NCI-H1694 treated with DMSO at 0.1 percent for 48 hours (cell line): ENCODE measurements at places on chromosomes 7 and 10.

DNA sequence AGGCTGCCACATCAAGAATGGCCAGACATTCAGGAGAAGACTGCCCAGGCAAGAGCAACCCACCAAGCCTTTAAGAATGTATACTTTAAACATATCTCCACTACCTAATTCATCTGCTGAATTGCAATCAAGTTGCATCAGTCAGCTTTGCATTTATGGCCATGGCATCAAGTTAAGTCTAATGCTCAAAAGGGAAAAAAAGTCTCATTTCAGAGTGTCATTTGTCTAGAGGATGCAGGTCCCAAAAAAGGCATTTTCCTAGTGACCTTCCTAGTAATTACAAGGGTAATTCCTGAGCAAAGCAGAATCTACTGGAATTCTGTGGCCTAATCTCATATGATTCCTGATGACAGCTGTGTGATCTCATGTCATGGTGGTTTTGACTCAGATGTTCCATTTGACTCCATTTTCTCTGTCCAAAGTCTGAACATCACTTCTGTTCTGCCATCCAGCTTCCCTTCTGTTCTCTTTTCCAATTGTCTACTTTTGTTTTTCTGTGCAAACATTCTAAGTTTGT is 7.3 kb upstream of the CABCOCO1 start:
- no peak for DNase-seq

GRCh38 chr10:108957681-108958080 is 965.6 kb downstream of the XPNPEP1 start:
- DNase-seq: no peak

GRCh38 chr10:114206902-114207301 is 27.7 kb downstream of the TDRD1 start:
- DNase-seq: no peak

DNA sequence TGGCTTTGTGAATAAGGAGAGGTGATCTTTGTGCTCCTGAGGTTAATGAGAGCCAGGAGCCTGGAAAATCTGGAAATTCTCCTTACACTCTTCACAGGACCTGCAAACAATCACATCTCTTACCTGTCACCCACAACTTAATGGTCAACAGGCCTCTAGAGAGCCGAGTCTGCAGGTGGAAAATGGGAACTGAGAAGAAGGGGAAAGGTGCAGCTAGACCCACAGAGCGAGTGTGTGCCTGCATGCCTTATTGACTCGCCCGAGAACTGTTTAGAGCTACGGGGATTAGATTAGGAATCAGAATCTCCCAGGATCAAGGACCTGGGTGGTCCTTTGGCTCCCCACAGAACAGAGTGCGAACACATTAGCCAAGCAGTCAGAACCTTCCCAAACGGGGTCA is 329.6 kb downstream of the PTEN start:
- no peak for DNase-seq

DNA sequence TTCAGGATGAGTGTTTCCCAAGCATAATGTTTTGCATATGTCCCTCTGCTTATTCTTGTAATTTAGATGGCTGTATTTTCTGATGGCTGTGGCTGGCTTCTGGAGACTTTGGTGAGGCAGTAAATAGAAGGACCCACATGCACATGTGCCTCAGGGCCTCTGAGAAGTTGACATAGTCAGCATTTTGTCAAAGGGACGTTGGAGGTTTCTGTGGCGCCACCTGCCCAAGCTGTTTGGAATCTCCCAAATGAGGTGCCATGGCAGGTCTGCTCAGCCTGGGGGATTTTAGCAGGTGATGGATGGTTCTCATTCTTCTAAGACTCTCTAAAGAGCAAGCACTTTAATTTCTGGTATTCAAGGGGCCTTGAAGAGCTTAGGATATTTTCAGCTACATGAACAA is 29.8 kb downstream of the C10orf120 start:
- no peak for DNase-seq

GRCh38 chr7:17131983-17132655 is 166.3 kb upstream of the AHR start:
- no peak for DNase-seq
